G401 (cell line): ENCODE measurements at places on chromosomes 3 and 15. TPM values are rescaled to one million over a fixed set of nuclear protein-coding genes. Genes with fewer than 3 reads are reported as not detected.

The CYP8B1 gene
- not detected in 2 replicates for total RNA-seq

The LRRC49 gene
- 9.3 and 15.3 TPM in 2 replicates for total RNA-seq

GRCh38 chr3:171459137-171459941 is 866 bp downstream of the TNIK start:
- peak; percentile 63 for DNase-seq

DNA sequence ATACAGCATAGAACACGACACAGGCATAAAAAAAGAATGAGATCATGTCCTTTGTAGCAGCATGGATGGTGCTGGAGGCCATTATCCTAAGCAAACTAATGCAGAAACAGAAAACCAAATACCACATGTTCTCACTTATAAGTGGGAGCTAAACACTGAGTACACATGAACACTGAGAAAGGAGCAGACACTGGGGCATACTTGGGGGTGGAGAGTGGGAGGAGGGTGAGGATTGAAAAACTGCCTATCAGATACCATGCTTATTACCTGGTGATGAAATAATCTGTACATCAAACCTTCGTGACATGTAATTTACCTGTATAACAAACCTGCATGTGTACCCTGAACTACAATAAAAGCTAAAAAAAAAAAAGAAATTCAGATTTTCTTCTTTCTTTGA is 100.4 kb downstream of the PPM1L start:
- DNase-seq, result no peak

- no peak for DNase-seq
Observed at GRCh38 chr3:9955067-9955502, 2.9 kb upstream of the PRRT3 start.
